ENCODE measurements at places on chromosomes 5 and 9. TPM values are rescaled to one million over a fixed set of nuclear protein-coding genes. Genes with fewer than 3 reads are reported as not detected.

DNM1 gene
- total RNA-seq, result 114 TPM

ZNF879 gene
- total RNA-seq, result 6.1 TPM

MARCOL gene
- not detected for total RNA-seq

PDE4D gene
- 60.0 TPM for total RNA-seq

PCDHGA8 gene
- total RNA-seq, result 3.0 TPM

PCDHGB2 gene
- total RNA-seq, result 11.7 TPM

Measured in aorta (tissue), 5 donors.